ENCODE measurements at places on chromosomes 4 and X.

GRCh38 chrX:46636223-46636622 is 62.7 kb downstream of the CHST7 start:
- no peak for DNase-seq

- DNase-seq, result no peak
These were observed 175.5 kb downstream of the DHRSX start for GRCh38 chrX:2325076-2325784.

DNA sequence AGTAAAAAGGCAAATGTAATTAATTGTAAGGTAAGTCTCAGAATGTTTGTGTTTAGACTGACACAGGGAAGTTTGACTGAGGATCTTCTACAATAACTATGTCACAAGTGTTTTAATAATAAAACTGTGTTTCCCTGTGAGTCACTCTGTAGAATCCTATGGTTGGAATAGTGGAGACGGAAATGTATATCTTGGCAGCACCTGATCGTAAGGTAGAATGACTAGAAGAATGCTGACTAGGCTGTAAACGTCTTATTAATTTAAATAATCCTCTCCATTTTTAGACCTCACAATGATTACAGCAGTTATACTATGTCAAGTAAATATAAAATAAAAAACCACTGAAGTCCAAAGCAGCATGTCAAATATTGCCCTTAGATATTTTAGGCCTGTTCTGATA is 266.0 kb downstream of the CCSER1 start:
- DNase-seq, result no peak

GRCh38 chrX:154368630-154369448 is 5.6 kb downstream of the FLNA start:
- DNase-seq, result peak; percentile 51

DNA sequence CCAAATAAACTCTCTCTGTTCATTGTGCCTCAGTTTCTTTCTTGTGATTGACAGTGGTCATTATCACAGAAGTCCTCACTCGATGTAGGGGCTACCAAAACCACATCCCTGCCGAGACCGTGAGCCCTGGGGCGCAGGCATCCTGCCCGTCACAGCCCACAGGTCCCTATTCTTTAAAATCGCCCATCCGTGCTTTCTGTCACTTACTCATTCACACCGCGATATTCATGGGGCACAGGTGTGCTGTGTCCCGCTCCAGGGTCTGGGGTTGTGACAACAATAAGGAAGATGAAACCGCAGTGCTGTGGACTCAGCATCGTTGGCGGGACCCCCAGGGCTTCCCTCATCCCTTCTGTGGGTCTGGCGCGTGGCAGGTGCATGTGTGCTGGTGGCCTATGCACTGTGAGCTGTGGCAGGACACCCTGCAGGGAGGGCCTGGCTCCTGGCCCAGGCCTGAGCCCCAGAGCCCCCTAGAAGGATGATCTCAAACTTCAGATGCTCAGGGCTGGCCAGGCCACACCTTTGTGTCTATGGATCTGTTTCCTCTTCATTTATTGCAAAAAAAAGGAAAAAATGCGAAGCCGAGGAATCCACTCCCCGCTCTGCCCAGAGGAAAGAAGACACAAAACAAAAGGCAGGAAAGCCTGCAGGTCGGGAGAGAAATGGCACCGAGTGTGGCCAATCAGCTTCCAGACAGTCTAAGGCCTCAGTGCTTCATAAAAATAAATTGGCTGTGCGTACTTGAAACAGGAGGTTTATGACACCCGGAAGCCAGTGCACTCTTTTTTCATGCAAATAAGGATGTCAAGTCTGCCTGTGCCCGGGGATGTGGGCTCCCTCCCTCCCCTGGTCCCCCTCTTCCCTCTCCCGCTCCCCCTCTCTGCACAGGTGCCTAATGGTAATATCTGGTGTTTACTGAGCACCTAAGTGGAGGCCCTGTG is 109.5 kb upstream of the ADRA2C start:
- DNase-seq, result no peak

DNA sequence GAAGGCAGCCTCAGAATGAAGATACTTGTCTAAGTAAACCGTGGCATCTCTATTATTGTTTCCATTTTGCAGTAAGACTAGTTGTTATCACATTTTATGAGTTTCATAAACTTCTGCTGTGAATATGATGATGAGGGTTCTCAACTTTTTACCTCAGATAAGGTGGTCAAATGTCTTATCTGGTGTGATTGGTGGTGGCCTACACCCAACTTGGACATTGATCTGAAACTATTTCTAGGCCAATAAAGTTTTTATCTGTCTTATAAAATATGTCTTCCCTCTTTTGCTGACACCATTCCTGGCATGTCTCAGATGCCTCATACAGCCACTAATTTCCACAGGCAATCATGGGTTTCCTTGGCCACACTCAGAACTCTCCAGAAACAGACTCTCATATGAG is 480.3 kb upstream of the NR3C2 start:
- DNase-seq, result no peak

DNA sequence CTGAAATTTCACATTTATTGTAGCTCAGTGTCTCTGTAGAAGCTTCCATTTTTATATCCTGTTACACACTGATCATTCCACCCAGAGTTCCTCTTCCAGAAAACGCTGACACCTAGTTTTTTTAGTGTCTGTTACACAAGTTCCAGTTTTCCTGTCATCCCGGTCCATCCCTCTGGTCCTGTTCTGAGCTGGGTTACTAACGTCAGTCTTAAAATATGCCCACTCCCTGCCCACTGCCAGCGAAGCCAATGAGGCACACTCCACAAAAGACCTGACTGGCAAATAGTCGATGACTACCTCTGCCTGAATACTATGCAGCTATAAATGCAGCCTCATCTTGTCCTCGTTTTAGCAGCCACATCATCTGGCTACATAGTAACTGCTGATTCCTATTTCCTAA is 30.9 kb upstream of the DDX3X start:
- DNase-seq, result no peak

GRCh38 chr4:121656269-121656641 is 40.5 kb downstream of the ANXA5 start:
- DNase-seq, result no peak

- no peak for DNase-seq
These were observed 11.9 kb upstream of the UBA6 start for GRCh38 chr4:67712650-67713528.

- DNase-seq, result no peak
These were observed 520 bp upstream of the SRP72 start for GRCh38 chr4:56466910-56467283.

Measured in esophagus squamous epithelium (tissue), 5 donors.